Suppressor macrophage treated with lipopolysaccharide for 1 hour (primary cell): ENCODE measurements at places on chromosomes 7 and 10.

GRCh38 chr10:103415581-103415980 lies 19.2 kb downstream of the PDCD11 start:
- no peak for DNase-seq

DNA sequence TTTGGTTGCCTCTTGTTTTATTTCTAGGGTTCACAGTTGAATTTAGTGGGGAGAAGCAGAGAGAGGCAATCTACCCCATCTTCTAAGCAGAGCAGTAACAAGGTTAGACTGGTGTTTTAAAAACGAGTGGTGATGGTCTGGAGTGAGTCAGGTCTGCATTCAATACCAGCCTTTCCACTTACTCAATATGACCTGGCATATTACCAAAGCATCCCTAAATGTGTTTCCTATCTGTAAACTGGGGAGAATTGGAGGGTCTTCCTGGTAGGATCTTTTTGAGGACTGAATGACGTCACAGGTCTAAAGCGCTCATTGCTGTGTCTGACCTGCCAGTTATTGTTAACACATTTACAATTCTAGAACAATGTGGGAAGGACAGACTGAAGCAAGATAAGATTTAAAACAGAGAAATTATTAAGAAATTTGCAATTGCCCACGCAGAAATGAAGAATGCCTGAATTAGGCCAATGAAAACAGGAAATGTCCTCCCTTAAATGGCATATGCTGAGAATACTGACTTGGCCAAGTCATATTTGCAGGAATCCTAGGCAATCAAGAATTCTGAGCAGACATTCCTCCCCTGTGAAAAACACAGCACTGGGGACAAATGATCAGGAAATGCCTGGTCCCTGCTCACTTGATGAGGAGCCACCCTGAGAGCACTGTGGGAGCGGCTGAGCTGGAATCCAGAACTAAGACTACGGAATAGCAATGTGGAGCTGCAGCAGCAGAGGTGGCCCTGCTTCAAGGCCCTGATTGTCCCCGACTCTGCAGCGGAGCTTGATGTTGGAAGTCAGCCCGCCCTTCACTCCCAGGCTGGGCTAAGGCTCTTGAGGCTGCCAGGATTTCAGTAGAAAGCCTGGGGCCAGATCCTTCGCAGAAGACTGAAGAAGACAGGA lies 184.5 kb upstream of the CXCL12 start:
- DNase-seq, result no peak

DNA sequence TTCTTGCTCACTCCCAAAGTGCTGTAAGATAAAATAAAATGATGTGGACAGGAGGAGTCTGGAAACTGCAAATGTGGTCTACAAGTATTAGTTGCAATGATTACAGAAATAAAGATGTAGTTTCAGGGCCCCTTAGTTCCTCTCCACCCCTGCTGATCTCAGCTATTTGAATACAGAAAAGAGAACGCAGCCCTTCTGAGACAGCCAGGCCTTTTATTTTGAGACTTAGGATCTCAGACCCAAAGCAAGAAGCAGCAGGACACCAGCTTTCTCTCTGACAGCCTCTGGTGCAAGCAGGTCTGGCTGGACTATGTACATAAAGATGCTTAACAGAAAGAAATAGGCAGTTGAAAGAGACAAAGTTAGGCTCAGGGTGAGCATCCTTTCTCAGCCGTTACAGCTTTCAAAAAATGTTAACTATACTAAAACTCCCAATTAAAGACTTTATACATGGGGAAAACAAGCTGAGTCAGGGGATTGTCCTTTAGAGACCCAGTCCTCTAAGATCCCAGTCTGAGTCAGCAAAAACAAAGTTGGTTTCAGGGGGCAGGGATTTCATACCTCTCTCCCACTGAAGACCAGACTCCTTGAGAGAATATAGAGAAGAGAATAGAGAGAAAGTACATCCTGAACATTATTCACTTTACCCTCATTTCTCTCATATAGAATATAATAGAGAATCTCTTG lies 220.4 kb downstream of the TMEM178B start:
- DNase-seq, result no peak

- DNase-seq, result peak; percentile 92
These were observed 9.8 kb downstream of the CLRN3 start for GRCh38 chr10:127882801-127883459.

GRCh38 chr10:115580239-115580638 lies 487.1 kb downstream of the ATRNL1 start:
- no peak for DNase-seq

- DNase-seq, result no peak
These were observed 105.9 kb upstream of the ZNF716 start for GRCh38 chr7:57343901-57344622.

GRCh38 chr10:33291053-33291592 lies 43.3 kb downstream of the NRP1 start:
- no peak for DNase-seq

DNA sequence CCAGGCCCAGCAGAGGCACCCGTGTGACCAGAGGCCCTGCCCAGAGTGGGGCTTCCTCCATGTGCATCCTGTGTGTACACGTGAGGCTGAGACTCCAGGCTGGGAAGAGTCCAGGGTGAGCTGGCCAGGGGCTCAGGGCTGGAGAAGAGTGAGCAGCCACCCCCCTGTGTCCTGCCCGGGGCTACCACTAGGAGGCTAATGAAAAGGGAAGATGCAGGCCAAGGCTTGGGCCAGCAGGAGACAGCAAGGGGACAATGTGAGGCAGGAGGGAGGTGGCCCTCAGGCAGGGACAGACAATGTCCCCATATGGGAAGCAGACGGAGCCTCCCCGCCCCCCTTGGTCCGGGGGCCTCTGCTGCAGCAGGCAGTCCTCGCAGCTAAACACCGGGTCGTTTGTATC lies 102.0 kb downstream of the HIF1AN start:
- DNase-seq, result peak; percentile 24

GRCh38 chr10:58755340-58755610 lies 242.6 kb downstream of the BICC1 start:
- DNase-seq, result no peak

DNA sequence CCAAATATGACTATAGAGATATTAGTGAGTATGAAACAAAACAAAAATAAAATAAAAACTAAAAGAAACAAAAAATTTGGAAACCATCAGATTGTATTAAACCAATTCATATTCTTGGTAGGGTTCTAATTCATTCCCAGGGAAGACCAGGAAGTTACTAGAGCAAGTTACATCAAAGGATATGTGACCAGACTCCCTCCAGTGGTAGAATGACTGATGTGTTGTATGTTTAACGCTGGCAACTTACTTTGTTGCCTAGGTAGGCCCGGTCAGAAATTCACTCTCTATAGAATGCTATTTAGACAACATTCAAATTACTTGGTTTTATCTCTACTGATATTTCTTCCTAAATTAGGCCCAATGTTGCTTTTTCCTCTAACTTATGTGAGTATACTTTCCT lies 5.2 kb downstream of the PHYHIPL start:
- no peak for DNase-seq

- no peak for DNase-seq
These were observed 8.0 kb downstream of the DNAJC9 start for GRCh38 chr10:73238990-73239566.

GRCh38 chr7:46215987-46216567 lies 295.0 kb upstream of the IGFBP3 start:
- DNase-seq, result no peak

GRCh38 chr7:152987656-152988055 lies 228.1 kb downstream of the ACTR3B start:
- DNase-seq, result no peak

DNA sequence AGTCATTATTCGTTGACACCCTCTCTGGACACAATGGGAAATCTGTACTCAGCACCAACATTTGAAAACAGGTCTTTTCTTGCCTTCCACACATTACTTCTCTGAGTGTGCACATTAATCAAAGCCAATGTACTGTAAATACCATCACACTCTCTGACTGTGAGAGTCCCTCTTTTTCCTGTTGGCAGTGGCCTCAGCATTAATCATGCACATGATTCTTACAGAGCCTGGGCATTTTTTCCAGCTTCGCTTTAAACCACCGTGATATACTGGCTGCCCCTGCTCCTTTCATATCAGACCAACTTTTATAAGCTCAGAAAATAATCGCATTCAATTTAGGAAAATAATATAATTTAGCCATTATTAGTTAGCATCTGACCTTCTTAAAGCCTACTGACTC lies 919.4 kb upstream of the LRRTM3 start:
- no peak for DNase-seq

DNA sequence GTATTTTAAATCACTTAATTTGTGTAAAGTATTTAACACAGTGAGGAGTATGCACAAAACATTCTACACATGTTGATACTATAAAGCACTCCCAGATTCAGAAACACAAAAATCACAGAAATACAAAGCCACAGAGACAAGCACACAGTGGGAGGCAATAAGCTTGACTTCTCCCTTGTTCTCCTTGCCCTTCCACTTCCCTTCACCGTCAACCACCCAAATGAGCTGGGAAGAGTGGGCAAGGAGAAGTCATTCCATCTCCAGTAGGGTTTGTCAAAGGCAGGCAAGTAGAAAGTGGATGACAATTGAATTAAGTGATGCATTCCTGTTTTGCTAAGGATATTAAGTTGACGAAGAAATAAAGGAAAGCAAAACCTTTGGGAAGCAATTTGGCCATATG lies 4.2 kb upstream of the TMEM139 start:
- peak; percentile 37 for DNase-seq

DNA sequence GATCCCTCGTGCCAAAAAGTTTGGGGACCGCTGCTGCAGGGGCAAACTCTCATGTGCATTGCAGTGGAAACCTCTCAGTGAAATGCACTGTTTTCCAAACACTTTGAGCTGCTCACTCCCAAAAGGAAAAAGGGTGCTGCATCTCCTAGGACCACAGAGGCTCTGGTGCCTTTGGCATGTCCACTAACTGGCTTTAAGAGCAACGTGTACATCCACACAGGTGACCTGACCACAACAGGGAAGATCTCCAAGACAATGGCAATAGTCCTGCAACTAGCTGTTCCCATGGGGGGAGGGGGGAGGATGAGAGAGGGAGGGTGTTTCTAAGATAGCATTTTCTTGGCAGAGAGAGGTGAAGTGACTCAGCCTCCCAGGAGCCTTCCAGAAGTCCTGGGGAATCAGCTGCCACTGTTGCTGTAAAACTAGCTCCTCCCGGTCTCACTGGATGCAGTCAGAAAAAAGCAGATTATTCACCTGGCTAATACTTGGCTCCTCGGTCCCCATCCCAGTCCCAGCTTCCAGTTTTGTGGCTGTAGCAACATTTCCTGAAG lies 181.7 kb downstream of the HECW1 start:
- no peak for DNase-seq

DNA sequence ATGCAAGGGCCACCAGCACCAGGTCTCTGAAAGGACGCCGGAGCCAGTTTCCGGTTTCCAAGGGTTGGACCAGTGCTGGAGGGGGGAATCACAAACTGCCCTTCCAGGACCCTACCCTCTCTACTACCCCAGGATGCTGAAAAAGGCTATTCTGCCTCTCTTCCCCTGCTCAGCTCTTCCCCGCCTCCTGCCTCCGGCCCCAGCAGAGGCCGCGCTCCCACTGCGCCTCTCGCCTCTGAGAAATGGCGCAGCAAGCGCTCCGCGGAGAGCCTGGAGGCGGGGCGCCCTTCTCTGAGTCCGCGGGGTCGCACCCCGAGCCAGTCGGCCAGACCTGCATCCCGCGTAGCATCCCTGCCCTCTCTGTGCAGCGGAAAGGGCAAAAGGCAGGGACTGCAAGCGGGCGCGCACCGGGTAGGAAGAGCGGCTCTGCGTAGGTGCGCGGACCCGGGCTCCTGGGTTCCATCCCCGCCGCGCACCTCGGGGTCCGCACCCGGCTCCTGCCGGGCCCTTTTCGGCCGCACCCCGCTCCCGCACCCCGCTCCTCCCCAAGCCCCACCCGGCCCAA lies 476 bp upstream of the RET start:
- DNase-seq, result peak; percentile 27

GRCh38 chr7:23925088-23925487 lies 215.1 kb downstream of the STK31 start:
- no peak for DNase-seq

DNA sequence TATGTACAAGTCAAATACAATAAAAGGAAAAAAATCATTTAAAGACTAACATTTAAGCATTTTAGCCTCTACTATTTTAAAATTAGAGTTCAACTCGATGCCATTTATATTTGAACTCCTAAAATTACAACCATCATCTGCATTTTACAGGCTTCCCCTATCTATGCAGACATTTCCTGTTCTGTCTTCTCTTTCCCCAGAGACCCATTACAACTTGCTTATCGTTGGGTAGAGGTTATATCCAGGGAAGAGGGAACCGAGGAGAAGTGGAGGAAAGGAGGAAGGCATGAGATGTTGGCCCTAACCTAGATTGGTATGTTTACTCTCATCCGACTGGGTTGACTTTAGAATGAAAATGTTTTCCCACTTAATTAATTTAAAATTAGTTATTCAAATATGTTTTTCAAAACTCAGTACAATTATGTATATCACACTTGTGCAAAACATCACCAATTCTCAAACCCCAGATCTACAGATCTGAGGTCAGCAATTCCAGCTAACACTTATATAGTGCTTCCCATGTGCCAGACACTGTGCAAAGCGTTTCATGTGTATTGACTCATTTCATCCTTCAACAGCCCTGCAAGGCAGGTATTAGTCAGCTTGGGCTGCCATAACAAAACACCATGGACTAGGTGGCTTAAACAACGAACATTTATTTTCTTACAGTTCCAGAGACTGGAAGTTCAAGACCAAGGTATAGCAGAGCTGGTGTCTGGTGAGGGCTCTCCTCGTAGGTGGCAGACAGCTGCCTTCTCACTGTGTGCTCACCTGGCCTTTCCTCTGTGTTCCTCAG lies 27.3 kb upstream of the HERPUD2 start:
- no peak for DNase-seq

GRCh38 chr10:93815304-93816096 lies 57.8 kb downstream of the LGI1 start:
- no peak for DNase-seq

- DNase-seq, result no peak
These were observed 297.8 kb downstream of the KLF6 start for GRCh38 chr10:3487228-3487627.

DNA sequence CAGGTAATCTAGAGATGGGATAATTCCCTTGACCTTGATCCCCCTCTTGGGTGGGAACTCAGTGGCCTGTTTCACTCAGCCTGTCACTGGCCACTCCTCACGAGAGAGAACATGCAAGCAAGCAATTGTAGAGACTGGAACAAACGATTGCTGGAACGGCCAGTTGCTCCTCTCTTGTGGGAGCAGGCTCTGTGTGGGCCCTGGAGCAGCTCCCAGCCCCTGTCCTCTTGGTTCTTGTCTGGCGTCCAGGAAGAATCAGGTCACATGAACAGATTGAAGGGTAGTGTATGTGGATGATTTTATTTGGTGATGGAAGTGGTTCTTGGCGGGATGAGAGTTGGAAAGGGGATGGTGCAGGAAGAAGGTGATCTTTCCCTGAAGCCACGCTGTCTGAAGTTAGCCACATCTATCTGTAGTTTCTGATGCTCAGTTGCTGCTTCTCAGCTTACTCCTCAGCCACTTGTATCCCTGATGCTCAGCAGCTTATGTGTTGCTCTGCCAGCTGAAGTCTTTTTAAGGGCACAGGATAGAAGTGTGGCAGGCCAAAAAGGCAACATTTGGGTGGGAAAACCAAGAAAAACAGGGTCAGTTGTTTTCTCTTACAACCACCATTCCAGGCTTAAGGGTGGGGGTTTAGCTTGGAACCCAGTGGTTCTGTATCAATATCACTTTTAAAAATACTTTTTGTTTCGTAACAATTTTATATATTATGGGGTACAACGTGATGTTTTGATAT lies 15.9 kb downstream of the RNF133 start:
- no peak for DNase-seq
